ENCODE measurements at places on chromosomes 4 and X.

DNA sequence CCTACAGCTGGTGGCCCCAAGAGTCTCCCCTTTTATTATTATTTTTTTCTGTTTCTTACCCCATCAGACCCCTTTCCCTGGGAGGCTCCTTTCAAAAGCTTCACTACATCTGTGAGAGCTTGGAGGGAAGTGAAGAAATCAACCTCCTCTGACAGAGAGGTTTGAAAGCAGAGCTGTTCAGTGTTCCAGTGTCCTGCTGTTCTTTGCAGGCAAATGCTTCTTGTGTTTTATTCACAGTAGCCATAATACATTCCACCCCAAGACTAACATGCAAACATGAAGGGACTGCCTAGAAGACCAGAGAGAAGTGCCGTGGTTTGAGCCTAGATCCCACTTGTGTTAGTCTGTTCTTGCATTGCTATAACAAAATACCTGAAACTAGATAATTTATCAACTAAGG, 192.1 kb downstream of the PTTG2 start:
- DNase-seq = no peak

DNA sequence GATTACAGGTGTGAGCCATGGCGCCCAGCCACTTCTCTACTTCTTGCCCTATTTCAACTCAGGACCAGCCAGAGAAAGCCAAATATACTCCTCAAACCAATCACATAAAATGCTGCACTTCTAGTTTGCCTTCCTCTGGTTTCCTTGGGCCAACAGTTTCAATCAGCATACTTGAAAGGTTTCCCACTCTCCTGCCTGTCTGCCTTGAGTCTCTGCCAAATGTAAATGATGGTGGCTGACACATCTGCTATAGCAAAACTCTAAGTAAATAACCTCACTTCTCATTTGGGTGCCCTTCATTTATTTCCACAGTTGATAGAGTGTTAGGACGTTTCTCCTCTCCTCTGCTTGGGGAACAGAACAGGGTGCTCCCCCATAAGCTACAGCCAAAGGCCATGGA, 36.4 kb upstream of the PPA2 start:
- peak; percentile 71 for DNase-seq

- no peak for DNase-seq
These were observed 65.0 kb downstream of the ZFX start for GRCh38 chrX:24214568-24214967.

DNA sequence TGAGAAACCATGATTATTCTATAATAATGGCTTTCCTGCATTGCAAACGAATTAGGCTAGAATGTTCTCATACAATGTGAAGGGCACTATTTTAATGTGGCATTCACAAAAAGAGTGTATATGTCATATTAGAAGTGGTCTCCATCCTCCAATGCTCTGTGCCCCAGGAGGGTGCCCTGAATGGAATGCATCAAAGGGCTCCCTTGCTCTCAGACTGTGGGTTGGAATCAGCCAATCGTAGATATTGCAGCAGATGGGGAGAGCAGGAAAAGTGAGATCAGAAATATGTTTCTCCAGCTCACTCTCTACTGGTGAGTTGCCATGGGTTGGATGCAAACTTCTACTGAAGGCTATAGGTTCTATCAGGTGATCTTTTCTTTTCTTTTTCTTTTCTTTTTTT, 11.9 kb upstream of the NSUN7 start:
- peak; percentile 14 for DNase-seq

Data from NCI-H69 (cell line).